Glomerular endothelial cell (primary cell): ENCODE measurements at places on chromosomes 12 and 14. TPM values are rescaled to one million over a fixed set of nuclear protein-coding genes. Genes with fewer than 3 reads are reported as not detected.

GRCh38 chr14:27916326-27916725, 850.3 kb upstream of the FOXG1 start:
- DNase-seq, result no peak

DNA sequence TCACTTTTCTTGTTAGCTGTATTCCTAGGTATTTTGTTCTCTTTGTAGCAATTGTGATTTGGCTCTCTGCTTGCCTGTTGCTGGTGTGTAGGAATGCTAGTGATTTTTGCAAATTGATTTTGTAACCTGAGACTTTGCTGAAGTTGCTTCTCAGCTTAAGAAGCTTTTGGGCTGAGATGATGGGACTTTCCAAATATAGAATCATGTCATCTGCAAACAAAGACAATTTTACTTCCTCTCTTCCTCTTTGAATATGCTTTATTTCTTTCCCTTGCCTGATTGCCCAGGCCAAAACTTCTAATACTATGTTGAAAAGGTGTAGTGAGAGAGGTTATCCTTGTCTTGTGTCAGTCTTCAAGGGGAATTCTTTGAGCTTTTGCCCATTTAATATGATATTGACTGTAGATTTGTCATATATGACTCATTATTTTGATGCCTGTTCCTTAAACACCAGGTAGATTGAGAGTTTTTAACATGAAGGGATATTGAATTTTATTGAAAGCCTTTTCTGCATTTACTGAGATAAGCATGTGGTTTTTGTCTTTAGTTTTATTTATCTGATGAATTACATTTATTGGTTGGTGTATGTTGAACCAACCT, 26.7 kb downstream of the CLECL1 start:
- DNase-seq, result no peak

- no peak for DNase-seq
These were observed 14.7 kb downstream of the TUBA1A start for GRCh38 chr12:49174218-49174617.

GRCh38 chr12:59398164-59398563, 197.7 kb upstream of the SLC16A7 start:
- no peak for DNase-seq

DNA sequence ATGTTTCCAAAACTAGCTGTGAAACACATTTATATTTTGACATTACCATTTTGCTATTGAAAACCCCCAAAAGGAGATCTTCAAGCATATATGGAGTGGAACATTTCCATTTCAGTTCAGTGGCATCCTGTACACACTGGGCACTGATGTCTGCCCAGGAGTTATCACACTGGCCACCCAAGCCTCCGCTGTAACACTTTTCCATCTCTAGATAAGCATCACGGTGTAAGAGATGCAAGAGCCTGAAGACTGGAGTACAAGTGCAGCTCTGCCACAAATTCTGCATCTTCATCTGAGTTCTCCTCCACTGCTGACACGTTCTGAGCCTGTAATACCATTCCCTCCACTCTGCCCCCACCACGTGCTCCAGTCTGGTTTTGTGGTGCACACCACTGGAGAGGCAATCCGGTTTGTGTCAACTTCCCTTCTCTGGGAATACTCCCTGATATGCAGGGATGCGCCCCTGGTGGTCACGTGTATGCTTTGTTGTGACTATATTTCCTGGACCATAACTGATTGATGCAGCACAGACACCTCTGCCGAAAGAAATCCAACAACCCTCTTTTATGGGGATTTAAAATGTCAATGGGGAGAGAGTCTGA, 12.7 kb downstream of the SPTLC2 start:
- DNase-seq, result no peak

GRCh38 chr14:72008666-72009065, 76.4 kb downstream of the RGS6 start:
- DNase-seq, result no peak

GRCh38 chr14:81298911-81299310, 78.2 kb upstream of the GTF2A1 start:
- no peak for DNase-seq

- DNase-seq, result no peak
These were observed 1519.3 kb upstream of the TMEM132C start for GRCh38 chr12:126747530-126748149.

DNA sequence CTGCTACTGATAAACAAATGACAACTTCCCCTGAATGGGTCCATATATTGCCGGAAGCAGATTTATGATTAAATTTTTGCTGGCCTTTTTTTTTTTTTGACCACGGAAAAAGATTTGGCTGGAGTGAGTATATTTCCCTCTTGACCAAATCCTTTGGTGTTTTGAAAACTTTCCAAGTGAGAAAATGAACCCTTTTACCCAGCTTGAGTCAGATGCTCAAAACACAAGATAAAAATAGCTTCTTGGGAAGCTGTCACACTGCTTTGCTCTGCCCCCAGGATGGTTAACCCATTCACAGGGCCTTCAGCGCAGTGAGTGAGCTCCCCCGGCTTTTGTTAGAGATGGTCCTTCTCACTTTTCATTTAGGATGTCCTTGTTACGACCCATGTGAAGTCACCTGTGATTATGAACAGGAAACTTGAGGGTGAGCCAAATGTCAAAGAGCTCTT, 224.3 kb downstream of the PELI2 start:
- DNase-seq, result no peak

DNA sequence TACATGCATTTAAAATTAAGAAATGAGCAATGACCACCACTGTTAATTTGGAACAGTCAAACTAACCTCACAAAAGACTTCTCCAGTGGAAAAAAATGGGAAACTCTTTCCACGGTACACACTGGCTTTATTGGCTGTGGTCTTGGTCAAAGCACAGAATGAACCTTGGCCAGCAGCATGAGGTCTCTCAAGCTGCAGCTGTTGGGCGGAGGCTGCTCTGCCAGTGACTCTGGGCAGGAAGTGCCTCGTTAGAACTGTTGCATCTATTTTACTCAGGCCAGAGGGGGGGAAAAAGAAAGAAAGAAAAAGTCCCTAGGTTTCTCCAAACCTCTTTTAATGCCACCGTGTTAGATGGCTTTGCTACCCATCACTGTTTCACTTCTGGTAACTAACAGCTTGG, 279.8 kb upstream of the DIO2 start:
- DNase-seq, result no peak

DNA sequence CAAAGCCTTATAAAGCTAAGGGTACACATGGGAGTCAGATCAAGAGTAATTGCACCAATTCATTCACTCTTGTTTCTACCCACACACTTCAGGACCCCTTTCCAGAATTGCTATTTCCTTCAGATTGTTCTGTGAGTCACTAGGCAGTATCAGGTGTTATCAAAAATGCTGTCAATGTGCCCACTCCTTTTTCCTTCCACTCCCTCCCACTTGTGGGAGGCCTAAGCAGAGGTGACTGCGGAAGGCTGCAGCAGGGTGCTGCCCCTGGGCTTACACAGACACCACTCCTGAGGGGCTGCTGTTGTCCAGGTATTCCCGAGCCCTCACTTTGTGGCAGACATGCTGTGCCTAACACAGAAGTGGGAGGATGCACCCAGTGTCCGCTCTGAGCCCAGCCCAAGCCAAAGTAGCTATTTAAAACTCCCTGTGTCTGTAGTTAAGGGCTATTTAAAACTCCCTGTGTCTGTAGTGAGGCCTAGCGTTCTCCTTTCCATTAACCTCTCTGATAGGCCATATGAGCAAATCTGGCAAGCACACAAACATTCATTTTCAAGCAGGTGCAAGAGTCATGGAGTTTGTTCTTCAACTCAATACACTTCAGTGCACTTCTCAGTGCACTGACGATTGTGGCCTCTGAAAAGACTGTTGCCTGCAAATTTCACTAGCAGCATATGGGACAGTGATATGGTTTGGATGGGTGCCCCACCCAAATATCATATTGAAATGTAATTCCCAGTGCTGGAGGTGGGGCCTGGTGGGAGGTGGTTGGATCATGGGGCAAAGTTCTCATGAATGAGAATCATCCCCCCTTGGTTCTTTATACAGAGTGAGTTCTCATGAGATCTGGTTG, 117.8 kb downstream of the PHLDA1 start:
- no peak for DNase-seq

DNA sequence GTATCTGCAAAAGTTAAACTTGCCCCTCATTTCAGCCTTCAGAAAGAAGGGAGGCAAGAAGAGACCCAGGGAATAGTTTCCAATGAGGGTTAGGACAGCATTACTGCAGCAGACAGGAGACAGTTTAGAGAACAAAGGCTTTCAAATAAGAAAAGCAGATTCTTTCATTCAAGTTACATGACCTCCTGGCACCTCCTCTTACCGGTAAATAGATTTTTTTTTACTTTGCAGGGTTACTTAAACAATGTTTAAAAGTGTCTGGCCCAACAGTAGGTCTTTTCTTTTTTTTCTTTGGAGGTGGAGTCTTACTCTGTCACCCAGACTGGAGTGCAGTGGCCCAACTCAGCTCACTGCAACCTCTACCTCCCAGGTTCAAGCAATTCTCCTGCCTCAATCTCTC, 47.1 kb downstream of the SINHCAF start:
- DNase-seq, result no peak

DNA sequence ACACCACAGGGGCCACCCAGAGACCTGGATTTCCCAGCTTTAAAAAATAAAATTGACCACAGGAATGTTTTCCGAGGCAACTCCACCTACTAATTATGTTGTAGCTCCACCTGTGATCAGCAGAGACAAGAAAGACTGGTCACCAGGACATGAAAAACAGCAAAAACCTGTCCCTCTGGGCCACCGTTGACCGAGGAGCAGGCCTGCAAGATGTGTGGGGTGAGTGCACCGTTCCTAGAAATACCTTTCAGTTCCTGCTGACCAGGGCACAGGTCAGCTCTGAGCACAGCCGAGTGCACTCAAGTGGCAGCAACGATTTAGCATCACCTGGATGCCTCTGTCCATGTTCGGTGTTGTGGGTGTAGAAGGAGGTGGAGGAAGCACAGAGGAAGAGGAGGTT, 16.9 kb downstream of the FZD10 start:
- DNase-seq, result no peak

DNA sequence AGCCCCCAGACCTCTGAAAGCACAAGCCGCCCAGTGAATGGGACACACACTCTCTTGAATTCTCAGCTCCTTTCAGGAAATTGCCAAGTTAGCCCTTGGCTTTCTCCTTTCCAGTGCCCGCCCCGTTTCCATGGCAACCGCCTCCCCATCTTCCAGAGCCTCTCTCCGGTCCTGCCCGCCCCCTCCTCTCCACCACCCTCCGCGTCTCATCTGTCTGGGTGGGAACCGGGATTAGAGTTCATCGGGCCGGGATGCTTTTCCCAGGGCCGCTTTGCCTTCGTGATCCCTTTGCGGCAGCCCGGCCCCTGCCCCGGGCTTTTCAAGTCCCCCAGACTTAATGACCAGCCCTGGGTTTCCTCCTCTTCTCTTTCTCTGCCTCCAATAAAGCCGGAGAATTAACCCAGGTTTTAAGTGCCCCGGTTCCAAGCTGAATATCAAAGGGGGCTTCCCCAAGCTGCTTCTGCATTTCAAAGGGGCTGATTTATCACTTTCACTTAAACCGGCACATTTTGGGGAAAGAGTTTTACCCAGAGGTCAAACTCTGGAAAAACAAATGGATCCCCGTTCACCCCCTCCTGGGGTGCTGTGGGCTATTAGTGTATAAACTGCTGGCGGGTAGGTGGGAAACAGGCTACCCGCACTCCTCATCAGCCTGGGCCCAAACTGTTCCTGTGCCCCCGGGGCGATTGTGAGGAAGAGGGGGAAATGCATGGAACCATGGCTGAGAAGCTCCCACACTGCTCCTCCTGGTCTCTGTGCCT, 101.7 kb downstream of the ZFP36L1 start:
- DNase-seq, result no peak

GRCh38 chr14:74064426-74064825, 19.8 kb downstream of the ALDH6A1 start:
- no peak for DNase-seq

DNA sequence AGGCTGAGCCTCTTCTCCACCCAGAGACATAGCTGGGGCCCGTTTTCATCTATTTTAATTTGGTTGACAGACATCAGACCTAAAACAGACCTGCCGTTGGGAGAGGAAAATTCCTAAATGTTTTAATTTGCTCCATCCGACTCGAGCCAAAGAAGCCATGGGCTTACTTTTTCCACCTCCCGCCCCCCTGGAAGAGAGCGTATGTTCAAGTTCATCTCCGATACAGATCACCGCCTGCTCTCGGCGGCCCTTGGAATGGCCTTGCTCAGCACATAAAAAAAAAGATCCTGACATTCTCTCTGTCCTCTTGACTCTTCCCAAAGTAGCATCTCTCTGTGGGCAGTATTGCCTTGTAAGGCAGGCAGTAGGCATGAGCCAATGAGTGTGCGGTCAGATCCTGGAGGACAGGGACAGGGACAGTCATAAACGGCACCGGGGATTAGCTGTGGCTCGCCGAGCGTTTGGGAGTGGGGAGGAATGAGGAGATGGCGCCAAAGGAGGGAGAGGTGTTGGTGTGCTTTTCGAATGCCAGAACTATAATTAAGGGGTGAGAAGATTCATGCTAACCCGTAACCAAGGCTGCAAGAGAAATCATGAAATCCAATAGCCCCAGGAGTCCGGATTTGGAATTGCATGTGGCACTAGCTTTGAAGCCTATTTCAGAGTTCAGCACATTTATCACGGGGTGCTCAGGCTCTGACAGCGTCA, 47.9 kb upstream of the MEG3 start:
- DNase-seq, result no peak

- DNase-seq, result no peak
These were observed 25.2 kb upstream of the PPP1R13B start for GRCh38 chr14:103872481-103873113.

DNA sequence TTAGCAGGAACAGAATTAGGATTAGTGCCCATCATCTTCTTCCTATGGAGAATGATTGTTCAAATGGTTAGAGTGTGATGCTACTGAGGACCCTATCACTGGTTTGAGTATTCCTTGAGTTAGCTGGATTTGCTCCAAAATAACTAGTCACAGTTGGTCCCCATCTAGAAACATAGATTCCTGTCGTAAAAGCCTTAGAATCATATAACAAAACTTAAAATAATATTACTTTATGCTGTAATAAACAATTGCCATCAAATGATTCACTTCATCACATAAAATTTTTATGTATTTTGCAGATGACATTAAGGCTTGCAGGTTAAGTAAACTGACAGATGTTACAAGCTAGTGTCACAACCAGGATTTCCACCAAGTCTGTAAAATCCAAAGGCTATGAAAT, 209.8 kb downstream of the CCER1 start:
- no peak for DNase-seq

DNA sequence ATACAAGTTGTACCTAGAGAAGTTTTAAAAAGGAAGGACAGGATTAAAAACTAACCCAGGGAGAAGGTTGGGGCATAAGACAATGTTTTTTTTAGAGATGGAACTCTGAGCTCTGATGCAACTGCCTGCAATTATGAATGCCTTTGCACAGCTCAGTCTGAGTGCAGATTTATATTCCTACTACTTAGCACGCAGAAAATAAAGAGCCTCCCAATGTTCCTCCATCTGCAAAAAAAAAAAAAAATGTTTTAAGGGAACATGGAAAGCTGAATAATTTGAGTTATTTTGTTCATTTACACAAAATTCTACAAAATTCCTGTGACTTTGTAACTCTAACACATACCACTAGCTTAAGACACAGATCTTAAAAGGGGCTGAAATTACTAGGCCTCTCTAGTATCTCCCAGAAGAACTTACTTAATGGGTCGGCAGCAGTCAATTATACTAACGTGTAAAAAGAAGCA, 15.7 kb downstream of the CLIP1 start:
- no peak for DNase-seq

Gene MSI1
- not detected in 2 replicates for total RNA-seq

Gene ASPG
- total RNA-seq, result not detected in 2 replicates

Gene SLCO1B1
- not detected in 2 replicates for total RNA-seq

Gene B4GALNT3
- 0.44 and 0.64 TPM in 2 replicates for total RNA-seq

Gene COCH
- 1.1 and 1.8 TPM in 2 replicates for total RNA-seq

Gene ZFHX2
- total RNA-seq, result 0.93 and 1.8 TPM in 2 replicates

Gene CPNE6
- total RNA-seq, result not detected in 2 replicates

Gene MYF6
- not detected in 2 replicates for total RNA-seq

Gene PNN
- 17.0 and 28.9 TPM in 2 replicates for total RNA-seq

Gene GPRC5D
- not detected in 2 replicates for total RNA-seq

Gene FSCB
- not detected in 2 replicates for total RNA-seq

Gene SERPINA9
- total RNA-seq, result not detected in 2 replicates
